ENCODE measurements at places on chromosomes 3 and 15. TPM values are rescaled to one million over a fixed set of nuclear protein-coding genes. Genes with fewer than 3 reads are reported as not detected.

Gene ZCWPW2
- 0.74 TPM for total RNA-seq

Gene NSMCE3
- 10.1 TPM for total RNA-seq

Gene RAB6B
- total RNA-seq = 0.34 TPM

Gene OSBPL10
- total RNA-seq = 8.2 TPM
